ENCODE measurements at places on chromosomes 2 and 18. TPM values are rescaled to one million over a fixed set of nuclear protein-coding genes. Genes with fewer than 3 reads are reported as not detected.

Gene TMEM131
- total RNA-seq: 35.4 TPM

Gene TBR1
- not detected for total RNA-seq

Gene SKOR2
- not detected for total RNA-seq

Gene TEX44
- not detected for total RNA-seq

Gene DPP4
- 15.4 TPM for total RNA-seq

Gene HAAO
- 0.35 TPM for total RNA-seq

Gene LHCGR
- not detected for total RNA-seq

Gene GALNT13
- total RNA-seq: not detected

Gene ARHGEF33
- total RNA-seq: 0.39 TPM

Gene GEN1
- total RNA-seq: 28.8 TPM

Gene PLCD4
- total RNA-seq: 0.16 TPM

Gene GORASP2
- 80.9 TPM for total RNA-seq

Gene TCF7L1
- not detected for total RNA-seq

Gene HMSD
- total RNA-seq: 9.8 TPM

Gene C2orf76
- total RNA-seq: 19.6 TPM

Measured in CD8-positive, alpha-beta memory T cell (primary cell).